ENCODE measurements at places on chromosomes 6 and 20.

GRCh38 chr20:17993546-17993945, 24.7 kb downstream of the MGME1 start:
- no peak for DNase-seq

DNA sequence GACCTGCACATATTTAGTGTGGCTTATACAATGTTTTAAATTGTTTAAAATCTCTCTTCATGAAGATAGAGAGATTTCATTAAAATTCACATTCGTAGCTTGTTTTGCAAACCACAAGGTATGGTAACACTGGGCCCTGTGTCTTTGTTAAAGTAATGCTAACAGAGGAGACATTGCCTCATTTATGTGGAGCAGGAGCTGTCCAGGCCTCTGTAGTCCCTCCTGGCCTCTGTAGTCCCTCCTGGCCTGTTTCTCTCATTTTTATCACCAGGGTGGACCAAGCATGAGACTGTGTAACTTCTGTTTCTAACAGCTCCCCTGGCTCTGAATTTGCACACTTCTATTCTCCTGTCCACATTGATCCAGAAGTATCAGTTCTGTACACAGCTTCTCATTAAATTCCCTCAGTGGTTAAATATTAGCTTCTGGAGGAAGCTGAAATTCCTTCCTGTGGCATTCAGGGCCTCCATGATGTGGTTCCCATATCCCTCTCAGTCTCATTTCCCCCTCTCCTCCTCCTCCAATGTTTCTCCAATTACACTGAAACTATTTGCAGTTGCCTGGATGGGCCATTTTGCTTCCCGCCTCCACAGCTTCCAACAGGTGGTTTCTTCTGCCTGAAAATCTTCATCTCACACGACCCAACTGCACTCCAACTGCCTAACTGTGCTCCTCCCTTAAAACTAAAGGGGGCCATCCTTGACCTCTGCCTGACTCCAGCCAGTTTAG, 340.4 kb downstream of the SYNE1 start:
- no peak for DNase-seq

- DNase-seq, result no peak
Measured at GRCh38 chr6:50120300-50120699, 70.6 kb upstream of the DEFB112 start.

- no peak for DNase-seq
Measured at GRCh38 chr20:56439771-56440291, 27.8 kb downstream of the CASS4 start.

DNA sequence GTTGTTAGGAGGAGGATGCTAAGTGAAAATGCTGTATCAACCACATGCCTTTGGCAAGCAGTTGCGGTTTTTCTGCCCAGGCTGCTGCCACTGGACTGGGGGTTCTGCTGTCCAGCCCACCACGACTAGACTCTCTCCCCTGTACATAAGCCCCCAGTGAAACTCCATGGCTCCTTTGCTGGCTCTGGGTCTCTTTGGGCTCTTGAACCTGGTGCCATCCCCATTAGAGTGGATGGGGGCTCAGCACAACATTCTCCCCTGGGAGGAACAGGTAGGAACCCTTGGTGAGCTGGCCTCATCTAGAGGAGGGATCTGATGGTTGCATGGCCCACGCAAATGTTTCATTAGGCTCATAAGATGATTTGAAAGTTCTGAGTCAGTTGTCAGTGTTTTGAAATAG, 204.8 kb upstream of the KCNG1 start:
- no peak for DNase-seq

GRCh38 chr6:25232479-25232878, 46.7 kb upstream of the CARMIL1 start:
- DNase-seq, result no peak

GRCh38 chr20:3727401-3728021, 5.0 kb upstream of the HSPA12B start:
- no peak for DNase-seq

GRCh38 chr6:6566766-6567165, 21.8 kb upstream of the LY86 start:
- no peak for DNase-seq

- DNase-seq, result peak; percentile 40
Measured at GRCh38 chr20:47727170-47727880, 58.0 kb downstream of the SULF2 start.

GRCh38 chr6:154558513-154558912, 48.0 kb upstream of the CNKSR3 start:
- no peak for DNase-seq

DNA sequence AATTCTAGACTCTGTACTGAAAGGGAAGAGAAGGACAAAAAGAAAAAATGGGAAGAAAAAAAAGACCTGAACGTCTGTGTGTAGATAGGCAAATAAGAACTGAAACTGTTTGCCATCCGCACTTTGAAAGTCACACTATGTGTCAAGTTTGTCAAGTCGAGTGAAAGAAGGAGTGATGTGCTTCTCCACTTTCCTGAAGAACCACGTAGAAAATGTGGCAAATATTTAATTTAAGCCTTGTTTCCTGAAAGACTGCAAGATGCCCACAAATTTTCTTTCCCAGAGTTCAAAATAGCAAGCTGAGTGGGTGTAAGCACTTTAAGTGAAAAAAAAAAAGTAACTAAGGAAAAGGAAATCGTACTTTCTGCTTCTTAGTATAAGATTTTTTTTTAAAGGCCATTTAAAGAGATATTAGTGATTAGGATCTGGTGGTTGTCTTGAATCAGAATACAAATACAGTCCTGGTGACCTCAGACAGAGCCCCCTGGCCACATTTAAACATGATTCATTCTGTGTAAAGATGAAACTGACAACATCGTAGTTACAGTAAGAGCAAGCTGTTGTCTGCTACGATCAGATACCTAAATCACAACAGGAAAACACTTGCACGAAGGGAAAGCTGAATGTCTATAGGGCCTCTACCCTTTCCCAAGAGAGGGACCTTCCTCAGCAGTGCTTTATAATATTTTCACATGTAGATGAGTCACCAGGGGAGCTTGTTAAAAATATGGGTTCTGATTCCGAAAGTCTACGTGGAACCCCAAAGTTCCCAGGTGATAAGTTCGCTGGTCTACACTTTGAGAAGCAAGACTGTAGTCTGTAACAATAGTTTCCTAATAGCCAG, 102.3 kb downstream of the HIVEP2 start:
- no peak for DNase-seq

- no peak for DNase-seq
Measured at GRCh38 chr6:36389353-36389752, 1.9 kb upstream of the ETV7 start.

- no peak for DNase-seq
Measured at GRCh38 chr20:14197097-14197496, 140.3 kb downstream of the FLRT3 start.

GRCh38 chr20:21498635-21499034, 15.2 kb downstream of the NKX2-2 start:
- DNase-seq, result no peak

GRCh38 chr20:38873050-38873581, 53.1 kb upstream of the FAM83D start:
- DNase-seq, result peak; percentile 44

GRCh38 chr20:6697228-6697972, 70.1 kb upstream of the BMP2 start:
- DNase-seq, result no peak

DNA sequence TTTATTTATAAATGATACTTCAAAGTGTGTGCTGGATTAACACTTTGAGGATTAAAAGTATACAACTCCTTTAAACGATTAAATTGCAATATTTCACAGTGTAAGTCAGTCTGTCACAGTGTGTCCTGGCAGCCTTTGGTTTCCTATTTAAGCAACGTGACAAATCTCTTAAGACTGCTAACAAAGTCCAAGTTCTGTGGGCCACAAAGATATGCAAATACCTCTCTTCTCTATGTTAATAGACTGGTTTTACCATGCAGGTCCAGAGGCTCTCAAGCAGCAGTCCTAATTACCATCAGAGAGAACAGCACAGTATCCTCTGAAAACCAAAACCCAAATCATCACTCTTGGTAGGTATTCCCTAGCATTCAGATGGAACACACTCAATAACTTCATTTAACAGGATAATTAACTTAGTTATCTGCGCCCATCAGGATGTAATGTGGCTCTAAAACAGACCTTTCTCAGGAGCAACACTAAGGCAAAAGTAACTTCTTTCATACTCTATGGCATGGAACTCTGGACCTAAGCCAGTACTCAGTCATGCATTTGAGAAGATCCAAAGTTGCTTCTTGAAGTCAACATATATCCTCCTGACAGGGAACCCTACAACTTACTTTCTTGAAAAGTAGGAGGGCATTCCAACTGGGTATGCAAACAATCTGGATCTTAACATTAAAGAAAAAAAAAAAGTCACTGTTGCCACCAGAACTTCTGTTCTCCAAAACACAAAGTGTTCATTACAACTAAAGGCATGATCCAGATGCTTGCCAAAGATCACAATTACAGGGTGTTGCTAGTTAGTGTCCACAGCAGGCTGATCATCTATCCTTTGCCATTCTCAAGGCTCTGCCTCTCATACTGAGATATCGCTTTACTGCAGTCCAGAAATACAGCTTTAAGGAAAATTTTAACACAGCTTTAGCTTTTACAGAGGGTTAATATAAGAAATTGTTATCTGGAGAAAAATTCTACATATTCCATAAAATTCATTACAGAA, 53.2 kb downstream of the MAN1A1 start:
- no peak for DNase-seq

- DNase-seq, result no peak
Measured at GRCh38 chr6:128574402-128574801, 54.0 kb upstream of the PTPRK start.

DNA sequence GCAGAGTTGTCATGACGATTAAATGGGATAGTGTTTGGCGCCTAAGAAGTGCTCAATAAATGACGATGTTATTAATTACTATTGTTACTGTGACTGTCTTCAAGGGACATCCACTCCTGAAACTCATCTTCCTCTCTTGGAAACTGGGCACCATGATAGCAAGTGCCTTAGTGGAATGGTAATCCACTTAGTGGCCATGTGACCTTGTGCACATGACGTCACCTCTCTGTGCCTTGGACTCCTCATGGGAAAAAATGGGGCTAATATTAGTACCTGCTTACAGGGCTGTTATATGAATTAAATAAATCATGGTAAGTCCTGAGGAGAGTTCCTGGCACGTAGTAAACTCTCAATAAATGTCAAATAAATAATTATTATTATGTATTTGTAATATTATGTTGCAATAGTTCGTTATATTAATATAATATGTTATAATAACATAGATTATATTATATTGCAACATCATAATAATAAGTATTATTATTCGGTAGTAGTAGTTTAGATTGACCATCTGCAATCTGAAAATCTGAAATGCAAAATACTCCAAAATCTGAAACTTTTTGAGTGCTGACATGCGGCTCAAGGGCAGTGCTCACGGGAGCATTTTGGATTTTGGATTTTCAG, 40.9 kb downstream of the EYA2 start:
- DNase-seq, result no peak

DNA sequence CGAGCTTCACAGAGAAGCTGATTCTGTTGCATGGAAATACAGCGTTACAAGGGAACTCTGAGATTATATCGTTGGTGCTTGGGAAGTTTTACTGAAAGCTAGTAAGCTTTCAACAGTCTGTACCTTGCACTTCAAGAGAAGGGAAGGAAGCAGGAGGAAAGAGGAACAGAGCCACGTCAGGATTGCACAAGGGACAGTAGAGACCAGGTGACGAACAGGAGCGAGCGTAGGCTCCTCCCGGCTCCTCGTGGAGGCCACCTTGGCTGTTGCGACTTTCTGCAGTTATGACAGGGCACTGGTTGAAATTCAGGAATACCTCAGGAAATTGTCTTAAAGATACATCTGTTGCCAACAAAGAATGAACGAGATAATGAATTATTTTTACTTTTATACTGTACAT, 18.8 kb downstream of the RTF2 start:
- no peak for DNase-seq

- no peak for DNase-seq
Measured at GRCh38 chr20:25248786-25249172, 894 bp downstream of the PYGB start.

DNA sequence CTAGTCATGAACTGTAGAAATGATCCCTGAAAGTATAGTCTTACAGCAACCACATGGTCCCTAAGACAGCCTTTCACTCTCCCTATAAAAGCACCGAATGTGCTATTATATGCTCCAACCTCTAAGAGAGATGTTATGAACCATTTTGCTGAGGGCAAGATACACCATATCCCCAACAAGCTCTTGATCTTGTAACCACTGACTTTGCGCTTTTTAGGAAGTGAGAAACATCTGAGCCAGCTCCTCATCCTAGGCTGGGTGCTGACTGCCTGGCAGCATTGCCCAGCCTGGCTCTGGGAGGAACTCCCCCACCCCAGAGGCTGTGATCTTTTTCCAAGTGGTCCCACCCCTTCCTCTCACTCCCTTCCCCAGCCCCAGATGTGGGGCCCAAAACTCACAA, 3.1 kb upstream of the EMILIN3 start:
- DNase-seq, result no peak

GRCh38 chr6:55557146-55557545, 21.8 kb downstream of the HMGCLL1 start:
- no peak for DNase-seq

- no peak for DNase-seq
Measured at GRCh38 chr6:156933201-156934068, 156.3 kb downstream of the ARID1B start.

DNA sequence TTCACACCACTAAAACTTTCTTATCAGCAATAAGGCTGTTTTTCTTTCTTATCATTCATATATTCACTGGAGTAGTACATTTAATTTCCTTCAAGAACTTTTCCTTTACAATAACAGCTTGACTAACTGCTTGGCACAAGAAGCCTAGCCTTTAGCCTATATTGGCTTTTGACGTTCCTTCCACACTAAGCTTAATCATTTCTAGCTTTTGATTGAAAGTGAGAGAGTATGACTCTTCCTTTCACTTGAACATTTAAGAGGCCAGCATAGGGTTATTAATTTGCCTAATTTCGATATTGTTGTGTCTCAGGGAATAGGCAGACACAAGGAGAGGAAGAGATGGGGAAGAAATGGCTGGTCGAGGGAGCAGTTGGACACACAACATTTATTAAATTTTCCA, 23.6 kb downstream of the THEMIS start:
- DNase-seq, result no peak
